ENCODE measurements at places on chromosomes 5 and 9. TPM values are rescaled to one million over a fixed set of nuclear protein-coding genes. Genes with fewer than 3 reads are reported as not detected.
A peak's percentile ranks its signal among the peaks of the same experiment; 100 is the strongest.

Gene RNF183
- total RNA-seq: 0.20 TPM

Gene DAB2IP
- total RNA-seq: 27.3 TPM

Gene SHISAL2B
- total RNA-seq: not detected

Gene CD180
- total RNA-seq: 0.38 TPM

Gene SPATA31C1
- not detected for total RNA-seq

Gene PCDHB12
- 0.28 TPM for total RNA-seq

Gene NUP155
- total RNA-seq: 7.6 TPM

Gene ZNF608
- 5.0 TPM for total RNA-seq

Gene PGM5
- 2.9 TPM for total RNA-seq

Gene DNAH5
- total RNA-seq: 3.2 TPM

Gene PPP2R2B
- total RNA-seq: 0.03 TPM

Gene RASEF
- 2.4 TPM for total RNA-seq

GRCh38 chr5:42689391-42689790 is 67.2 kb upstream of the CCDC152 start:
- peak; percentile 52 for DNase-seq

DNA sequence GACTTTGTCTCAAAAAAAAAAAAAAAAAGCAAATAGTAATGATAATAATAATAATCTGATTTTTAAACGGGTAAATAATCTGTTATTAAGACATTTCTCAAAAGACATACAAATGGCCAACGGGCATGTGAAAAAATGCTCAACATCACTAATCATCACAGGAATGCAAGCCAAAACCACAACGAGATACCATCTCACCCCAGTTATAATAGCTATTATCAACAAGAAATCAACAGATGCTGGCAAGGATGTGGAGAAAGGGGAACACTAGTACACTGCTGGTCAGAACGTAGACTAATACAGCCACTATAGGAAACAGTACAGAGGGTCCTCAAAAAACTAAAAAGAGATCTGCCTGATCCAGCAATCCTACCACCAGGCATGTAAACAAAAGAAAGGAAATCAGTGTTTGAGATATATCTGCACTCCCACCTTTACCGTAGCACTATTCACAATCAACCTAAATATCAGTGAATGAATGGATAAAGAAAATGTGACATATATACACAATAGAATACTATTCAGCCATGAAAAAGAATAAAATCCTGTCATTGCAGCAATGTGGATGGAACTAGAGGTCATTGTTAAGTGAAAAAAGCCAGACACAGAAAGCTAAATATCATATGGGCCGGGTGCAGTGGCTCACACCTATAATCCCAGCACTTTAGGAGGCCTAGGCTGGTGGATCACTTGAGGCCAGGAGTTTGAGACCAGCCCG is 24.9 kb downstream of the VAV2 start:
- no peak for DNase-seq

DNA sequence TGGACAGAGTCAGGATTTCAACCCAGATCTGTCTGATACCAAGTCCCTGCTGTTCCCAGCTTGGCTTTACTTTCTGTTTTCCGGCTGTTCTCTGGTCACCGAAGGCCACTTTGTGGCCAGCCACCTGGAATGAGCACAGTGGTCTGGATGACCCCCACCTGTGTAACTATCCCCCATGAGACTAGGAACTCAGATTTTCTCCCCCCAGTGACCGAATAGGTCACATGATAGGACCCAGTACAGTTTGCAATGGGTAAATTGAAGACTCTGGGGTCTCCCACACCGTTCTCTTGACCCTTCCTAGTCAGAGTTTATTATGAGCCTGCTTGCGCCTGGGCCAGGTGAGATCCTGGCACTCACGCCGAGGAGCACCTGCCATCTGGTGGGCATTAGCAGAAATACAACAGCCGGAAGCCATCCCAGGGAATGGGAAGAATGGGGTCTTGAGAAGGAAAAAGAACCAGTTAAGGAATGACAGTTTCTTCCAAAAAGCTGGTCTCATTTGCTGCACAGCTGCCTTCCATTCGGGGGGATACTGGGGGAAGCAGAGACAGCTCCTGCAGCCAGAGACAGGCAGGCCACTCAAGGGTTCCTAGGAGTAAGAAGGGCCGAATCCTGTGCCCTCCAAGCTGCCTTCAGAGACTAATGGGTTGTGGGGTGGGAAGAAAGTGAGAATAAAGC is 7.1 kb downstream of the PHYHD1 start:
- peak; percentile 56 for DNase-seq

GRCh38 chr5:96963267-96963666 is 27.4 kb downstream of the LNPEP start:
- no peak for DNase-seq

- no peak for DNase-seq
Measured at GRCh38 chr9:85339338-85339737, 402.4 kb downstream of the AGTPBP1 start.

DNA sequence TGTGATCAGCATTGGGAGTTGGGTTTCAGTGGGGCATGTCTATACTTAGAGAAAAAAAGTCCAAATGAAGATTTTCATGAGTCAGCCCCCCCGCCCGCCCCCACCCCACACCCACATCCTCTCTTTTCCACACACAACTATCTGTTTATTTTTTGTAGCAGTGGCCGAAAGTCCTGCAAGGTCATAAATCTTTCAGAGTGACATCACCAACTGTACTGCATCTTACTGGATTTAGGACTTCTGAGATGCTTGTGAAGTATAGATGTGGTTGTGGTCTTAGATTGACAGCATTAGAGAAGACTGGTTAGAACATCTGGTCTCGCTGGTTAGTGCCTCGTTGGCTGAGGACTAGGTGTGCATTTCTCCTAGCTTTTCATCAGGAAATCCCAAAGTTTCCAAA is 7.3 kb upstream of the ROPN1L start:
- DNase-seq: no peak

DNA sequence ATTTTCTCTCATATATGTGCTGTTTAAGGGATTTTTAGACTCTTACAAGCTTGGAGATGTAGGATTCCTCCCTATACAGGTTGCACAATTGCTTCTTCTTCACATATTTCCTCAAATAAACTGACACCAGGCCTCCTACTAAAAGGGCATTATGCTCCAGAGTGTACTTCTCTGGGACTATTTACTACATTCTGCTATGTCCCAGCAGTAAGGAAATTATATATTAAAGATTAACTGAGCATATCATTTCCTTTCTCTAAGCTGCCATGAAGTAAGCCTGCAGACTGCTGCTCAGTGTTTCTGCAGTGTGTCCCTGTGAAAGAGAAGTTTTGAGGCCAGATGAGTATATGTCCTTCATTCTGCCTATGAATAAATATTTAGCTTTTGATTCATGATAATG is 356.9 kb upstream of the NUDT12 start:
- DNase-seq: no peak

DNA sequence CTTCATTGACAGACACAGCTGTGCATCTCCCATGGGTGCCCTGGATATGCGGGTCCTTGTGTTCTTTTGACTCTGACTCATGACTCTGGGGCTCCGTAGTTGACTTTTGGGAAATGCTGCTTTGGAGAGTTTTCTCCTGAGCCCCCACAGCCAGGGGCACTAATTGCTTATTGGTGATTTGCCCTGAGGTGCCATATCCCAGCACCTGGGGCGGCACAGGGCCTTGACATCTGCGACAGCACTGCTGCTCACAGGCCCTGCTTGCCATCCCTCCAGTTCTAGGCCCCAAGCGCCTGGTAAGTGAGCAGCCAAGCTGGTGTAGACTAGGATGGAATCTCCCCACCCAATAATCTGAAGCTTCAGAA is 75.1 kb downstream of the AMBP start:
- DNase-seq: peak; percentile 19

GRCh38 chr5:115271295-115272050 is 8.8 kb upstream of the PGGT1B start:
- no peak for DNase-seq

DNA sequence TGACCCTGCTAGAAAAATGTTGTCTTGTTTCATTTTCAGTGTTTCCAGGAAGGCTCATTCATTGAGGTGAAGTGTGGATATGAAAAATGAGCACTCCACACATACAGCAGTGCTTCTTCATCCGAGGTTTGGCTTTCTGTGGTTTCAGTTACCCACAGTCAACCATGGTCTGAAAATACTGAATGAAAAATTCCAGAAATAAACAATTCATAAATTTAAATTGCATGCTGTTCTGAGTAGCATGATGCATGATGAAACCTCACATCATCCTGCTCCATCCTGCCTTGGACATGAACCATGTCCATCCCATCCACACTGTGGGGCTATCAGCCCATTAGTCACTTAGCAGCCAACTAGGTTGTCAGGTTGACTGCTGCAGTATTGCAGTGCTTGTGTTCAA is 10.4 kb upstream of the SLC45A2 start:
- DNase-seq: no peak

DNA sequence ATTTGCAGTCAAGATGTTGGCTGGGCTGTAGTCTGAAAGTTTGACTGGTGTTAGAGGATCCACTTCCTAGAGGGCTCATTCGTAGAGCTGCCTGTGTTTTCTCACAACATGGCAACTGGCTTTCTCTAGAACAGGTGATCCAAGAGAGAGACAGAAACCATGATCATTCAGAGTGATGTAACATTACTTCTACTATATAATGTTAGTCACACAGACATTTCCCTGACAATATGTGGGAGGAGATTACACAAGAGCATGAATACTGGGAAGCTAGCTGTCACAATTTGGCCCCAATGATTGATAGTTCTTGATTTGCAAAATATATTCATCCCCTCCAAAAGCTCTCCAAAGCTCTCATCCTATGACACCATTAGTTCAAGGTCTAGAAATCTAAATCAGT is 10.9 kb upstream of the TMEM161B start:
- no peak for DNase-seq

DNA sequence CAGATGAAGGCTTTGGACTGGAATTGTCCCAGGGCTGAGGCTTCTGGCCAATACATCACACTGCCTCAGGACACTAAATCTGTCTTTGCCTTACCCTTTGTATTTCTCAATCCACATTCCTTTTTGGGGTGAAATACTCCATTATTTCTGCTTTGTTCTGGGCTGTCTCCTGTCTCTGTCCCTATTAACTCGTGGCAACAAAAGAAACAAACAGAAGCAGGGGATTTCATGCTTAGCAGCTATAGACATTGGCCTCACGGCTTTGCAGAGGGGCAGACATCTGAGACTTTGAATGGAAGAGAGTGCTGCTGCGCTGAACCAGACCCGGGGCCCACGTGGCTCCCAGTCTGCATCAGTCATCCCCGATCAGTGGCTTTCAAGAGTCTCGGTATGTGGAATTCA is 129.7 kb downstream of the ARL15 start:
- no peak for DNase-seq

- DNase-seq: no peak
Measured at GRCh38 chr5:30063503-30063902, 1130.0 kb upstream of the CDH6 start.

- DNase-seq: no peak
Measured at GRCh38 chr9:123196124-123196523, 72.3 kb downstream of the STRBP start.

GRCh38 chr5:77400645-77401044 is 91.5 kb downstream of the WDR41 start:
- no peak for DNase-seq

GRCh38 chr5:15584528-15584927 is 84.5 kb downstream of the FBXL7 start:
- no peak for DNase-seq

GRCh38 chr9:31908158-31908890 is 476.1 kb upstream of the ACO1 start:
- no peak for DNase-seq

GRCh38 chr5:66469684-66470083 is 126.5 kb upstream of the MAST4 start:
- no peak for DNase-seq

DNA sequence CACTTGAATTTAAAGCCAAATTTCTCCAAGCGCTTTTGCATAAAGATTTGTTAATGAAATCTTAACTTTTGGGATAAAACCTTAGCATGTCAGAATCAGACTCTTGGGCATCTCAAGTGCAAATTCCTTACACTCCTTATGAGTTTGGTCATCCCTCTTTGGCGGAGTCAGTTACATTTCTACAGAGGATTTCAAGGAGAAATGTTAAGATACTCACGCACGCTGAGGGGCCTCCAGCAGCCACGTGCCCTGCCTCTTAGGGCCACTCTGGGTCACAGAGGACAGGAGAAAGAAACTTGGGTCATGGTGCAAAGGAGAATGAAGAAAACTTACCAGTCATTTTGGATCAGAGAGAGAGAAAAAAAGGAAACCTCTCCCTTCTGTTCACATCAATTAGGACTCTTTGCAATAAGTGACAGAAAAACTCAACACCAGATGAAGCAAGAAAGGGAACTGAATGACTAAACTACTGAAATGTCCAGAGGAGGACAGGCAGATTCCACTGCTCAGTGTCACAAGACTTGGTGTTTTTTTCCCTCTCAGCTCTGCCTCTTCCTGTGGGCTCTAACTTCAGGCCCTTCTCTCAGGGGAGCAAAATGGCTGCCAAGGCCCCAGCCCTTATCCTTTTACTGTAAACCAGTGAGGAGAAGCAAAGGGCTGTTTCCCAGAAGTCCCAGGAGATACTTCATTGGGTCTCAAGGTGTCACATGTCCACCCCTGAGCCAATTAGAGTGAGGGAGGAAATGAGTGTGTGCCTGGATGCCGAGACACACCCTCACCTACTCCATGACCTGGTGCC is 63.3 kb upstream of the NFIL3 start:
- no peak for DNase-seq

- no peak for DNase-seq
Measured at GRCh38 chr9:8633784-8634183, 834.2 kb upstream of the DMAC1 start.

GRCh38 chr9:90059436-90059835 is 454.6 kb downstream of the GADD45G start:
- no peak for DNase-seq

GRCh38 chr5:176904276-176904675 is 5.1 kb upstream of the HK3 start:
- DNase-seq: no peak

DNA sequence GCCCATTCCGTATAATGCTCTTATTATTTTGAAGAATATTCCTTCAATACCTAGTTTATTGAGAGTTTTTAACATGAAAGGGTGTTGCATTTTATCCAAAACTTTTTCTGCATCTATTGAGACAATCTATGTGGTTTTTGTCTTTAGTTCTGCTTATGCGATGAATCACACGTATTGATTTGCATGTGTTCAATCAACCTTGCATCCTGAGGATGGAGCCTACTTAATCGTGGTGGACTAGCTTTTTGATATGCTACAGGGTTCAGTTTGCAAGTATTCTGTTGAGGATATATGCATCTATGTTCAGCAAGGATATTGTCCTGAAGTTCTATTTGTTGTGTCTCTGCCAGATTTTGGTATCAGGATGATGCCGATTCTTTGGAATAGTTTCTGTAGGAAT is 1070.3 kb upstream of the CDH18 start:
- DNase-seq: no peak

DNA sequence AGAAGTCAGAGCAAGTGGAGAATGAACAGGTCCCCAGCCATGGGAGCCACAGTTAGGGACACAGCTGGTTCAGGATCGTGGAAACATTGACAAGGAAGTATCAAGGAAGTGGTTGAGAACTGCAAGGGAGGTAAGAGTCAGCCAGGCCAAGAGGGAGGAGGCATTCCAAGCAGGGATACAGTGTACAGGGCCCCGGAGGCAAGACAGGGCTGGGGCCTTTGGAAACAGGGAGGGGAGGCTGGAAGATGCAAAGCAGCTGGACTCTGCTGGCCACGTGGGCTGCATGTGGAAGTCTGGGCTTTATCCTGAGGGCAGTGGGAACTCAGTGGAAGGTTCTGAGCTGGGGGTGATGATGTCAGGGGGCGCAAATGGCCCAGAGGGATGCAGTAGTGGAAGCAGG is 14.2 kb downstream of the CCDC180 start:
- no peak for DNase-seq

- DNase-seq: no peak
Measured at GRCh38 chr5:109364977-109365376, 44.8 kb downstream of the PJA2 start.

- no peak for DNase-seq
Measured at GRCh38 chr5:157137691-157138090, 5.0 kb downstream of the MED7 start.
